ENCODE measurements at places on chromosomes 16 and 17.
A peak's percentile ranks its signal among the peaks of the same experiment; 100 is the strongest.

GRCh38 chr16:85607321-85607765, 5.8 kb upstream of the GSE1 start:
- H3K27me3 ChIP-seq, result peaks cover 18% of the 10 kb centered on the region
- peak overlapping the region; percentile 59 for H3K27ac ChIP-seq
- H3K4me3 ChIP-seq, result peak overlapping the region; percentile 33
- DNase-seq, result peak; percentile 91
- H3K36me3 ChIP-seq, result no peaks in the 10 kb centered on the region
- peaks cover 44% of the 10 kb centered on the region for H3K4me1 ChIP-seq

GRCh38 chr16:72172105-72173034, at the start of gene PMFBP1:
Gene PMFBP1 (minus strand): TSS chr16:72172155. CDS start chr16:72171208, 947 bp downstream.
- H3K27me3 ChIP-seq, result no peaks in the 10 kb centered on the region
- H3K4me1 ChIP-seq, result peaks cover under 1% of the 10 kb centered on the region
- no peaks in the 10 kb centered on the region for H3K36me3 ChIP-seq
- H3K27ac ChIP-seq, result no peak within 1 kb of the TSS
- H3K4me3 ChIP-seq, result no peak within 1 kb of the TSS
- no peak for DNase-seq

GRCh38 chr17:47225436-47225858, 16.3 kb downstream of the MYL4 start:
- no peaks in the 10 kb centered on the region for H3K36me3 ChIP-seq
- no peak for DNase-seq
- H3K4me1 ChIP-seq, result peaks cover 11% of the 10 kb centered on the region
- H3K27ac ChIP-seq, result no peak overlapping the region
- no peak overlapping the region for H3K4me3 ChIP-seq

DNA sequence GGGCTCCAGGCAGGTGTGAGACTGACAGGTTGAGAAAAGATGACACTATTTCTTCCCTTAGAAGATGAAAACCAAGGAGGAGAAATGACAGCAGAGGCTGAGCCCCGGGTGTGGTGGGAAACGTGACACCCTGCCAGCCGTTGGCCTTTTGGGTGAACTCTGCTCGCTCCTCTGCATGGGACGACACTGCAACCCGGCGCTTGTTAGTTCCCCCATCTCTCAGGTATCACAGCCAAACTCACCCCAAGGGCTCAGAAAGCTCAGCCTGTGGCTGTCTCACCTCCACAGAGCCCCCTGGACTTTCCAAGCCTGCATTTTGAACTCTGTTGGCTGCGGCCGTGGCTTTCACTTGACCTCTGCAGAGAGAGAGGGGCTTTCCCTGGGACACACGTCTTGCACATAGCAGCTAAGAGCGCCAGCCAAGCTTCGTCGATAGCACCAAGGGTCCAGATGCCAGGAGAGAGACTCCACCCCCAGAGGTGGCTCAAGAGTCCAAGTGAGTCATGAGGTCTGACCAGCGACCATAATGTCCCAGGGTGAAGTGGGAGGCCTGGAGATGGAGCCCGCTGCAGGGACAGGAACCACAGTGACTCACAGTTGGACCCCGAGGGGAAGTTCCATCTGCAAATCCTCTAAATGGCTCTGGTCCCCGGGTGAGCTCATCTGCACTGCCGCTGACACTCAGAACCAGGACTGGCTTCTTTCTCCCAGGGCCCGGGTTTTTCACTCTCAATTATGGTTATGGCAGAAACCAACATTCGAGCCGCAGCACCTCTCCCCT, 301.9 kb downstream of the SOX9 start:
- DNase-seq, result no peak
- H3K27ac ChIP-seq, result no peak overlapping the region
- no peaks in the 10 kb centered on the region for H3K36me3 ChIP-seq
- peaks cover 4% of the 10 kb centered on the region for H3K4me1 ChIP-seq
- H3K27me3 ChIP-seq, result no peaks in the 10 kb centered on the region

DNA sequence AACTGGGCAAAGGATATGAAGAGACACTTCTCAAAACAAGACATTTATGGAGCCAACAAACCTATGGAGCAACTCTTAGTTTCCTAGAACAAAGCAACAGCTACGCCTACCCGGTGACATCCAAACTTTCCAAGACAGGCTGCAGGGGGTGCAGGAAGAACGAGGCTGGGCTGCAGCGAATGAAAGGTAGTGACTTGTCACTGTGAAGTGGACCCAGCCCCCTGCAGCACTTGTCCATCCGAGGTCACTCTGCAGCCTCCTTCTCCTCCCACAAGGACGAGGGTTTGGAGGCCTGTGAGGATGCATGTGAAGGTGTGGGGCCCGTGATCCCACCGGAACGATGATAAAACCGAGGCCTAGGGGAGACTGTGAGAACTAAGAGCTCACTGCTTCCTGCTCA, 192.6 kb upstream of the RPL38 start:
- H3K4me1 ChIP-seq, result peaks cover 26% of the 10 kb centered on the region
- peak; percentile 39 for DNase-seq
- no peaks in the 10 kb centered on the region for H3K36me3 ChIP-seq
- no peak overlapping the region for H3K4me3 ChIP-seq
- H3K27me3 ChIP-seq, result peaks cover 28% of the 10 kb centered on the region

DNA sequence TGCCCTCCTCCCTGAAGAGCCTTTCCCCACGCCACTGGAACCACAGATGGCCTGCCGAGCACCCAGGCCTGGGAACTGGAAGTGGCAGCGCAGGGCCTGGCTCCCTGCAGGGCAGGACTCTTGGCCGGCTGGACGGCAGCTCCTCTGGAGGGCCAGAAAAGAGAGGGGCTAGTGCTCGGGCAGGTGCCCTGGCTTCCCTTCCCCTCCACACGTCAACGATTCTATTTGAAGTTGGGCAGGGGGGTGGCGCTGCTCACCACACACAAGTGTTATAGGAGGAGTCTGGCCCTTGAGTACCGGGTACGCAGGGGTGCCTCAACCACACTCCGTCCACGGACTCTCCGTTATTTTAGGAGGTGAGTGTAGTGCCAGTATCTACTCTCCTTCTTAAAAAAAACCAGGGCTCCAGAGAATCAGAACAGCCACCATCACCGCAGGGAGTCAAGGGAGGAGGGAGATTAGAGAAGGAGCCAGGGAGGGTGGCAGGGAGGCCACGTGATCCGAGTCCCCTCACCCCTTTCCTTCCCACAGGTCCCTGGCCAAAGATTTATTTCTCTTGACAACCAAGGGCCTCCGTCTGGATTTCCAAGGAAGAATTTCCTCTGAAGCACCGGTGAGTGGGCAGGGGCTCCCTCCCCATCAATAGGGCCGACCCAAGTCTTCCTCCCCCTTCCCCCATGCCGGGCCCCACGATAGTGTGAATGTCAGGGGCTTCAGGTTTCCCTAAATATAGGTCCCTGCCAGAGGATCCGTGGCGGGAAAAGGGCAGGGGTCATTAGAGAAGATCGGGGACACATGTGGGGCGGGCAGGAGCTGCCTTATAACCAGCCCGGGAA, 1.4 kb upstream of the ALDOA start:
- no peaks in the 10 kb centered on the region for H3K27me3 ChIP-seq
- H3K4me1 ChIP-seq, result peaks cover 34% of the 10 kb centered on the region
- peak overlapping the region; percentile 90 for H3K27ac ChIP-seq
- H3K4me3 ChIP-seq, result peak overlapping the region; percentile 92

- no peaks in the 10 kb centered on the region for H3K27me3 ChIP-seq
- peaks cover 3% of the 10 kb centered on the region for H3K4me1 ChIP-seq
- no peak overlapping the region for H3K27ac ChIP-seq
- H3K4me3 ChIP-seq, result no peak overlapping the region
- H3K36me3 ChIP-seq, result no peaks in the 10 kb centered on the region
Observed at GRCh38 chr16:8936421-8936820, 27.3 kb downstream of the USP7 start.

DNA sequence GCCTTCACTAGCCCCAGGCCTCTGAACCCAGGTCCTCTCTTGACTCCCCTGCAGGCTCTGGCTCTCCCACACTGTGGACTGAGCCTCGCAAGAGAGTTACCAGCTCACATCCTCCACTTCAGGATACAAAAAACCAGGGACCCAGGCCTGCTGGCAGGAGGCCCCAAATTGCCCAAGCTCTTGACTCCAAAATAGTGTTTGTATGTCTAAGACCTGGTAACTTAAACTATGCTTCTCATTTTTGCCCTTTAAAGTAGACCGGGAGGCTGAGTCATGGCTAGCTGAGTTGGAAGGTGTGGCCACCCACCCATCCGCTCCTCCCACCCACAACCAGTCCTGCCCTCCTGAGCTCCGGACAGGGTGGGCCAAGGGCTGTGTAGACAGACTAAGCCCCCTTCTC, 250.0 kb downstream of the SOX9 start:
- peaks cover 6% of the 10 kb centered on the region for H3K4me1 ChIP-seq
- no peaks in the 10 kb centered on the region for H3K27me3 ChIP-seq
- no peak overlapping the region for H3K4me3 ChIP-seq
- DNase-seq, result no peak
- H3K36me3 ChIP-seq, result no peaks in the 10 kb centered on the region

DNA sequence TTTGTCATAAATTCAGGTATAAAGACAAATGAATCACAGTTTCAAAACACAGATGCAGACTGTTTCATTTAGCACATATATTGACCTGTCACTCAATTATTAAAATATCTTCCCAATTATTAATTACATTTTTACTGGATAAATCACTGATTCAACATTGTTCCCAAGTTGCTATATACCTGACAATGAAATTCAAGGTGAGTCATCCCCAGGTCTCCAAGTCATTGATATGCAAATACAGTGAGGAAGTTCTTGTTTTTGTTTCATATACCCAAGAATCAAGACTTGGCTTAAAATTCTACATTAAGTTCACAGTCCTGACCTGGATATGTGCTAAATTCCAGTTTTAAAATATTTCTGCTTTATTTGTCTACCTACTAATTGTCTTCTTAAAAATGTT, 599.3 kb upstream of the PSMD7 start:
- no peak overlapping the region for H3K4me3 ChIP-seq
- no peaks in the 10 kb centered on the region for H3K36me3 ChIP-seq
- no peak for DNase-seq
- no peaks in the 10 kb centered on the region for H3K4me1 ChIP-seq
- no peaks in the 10 kb centered on the region for H3K27me3 ChIP-seq
- H3K27ac ChIP-seq, result no peak overlapping the region

DNA sequence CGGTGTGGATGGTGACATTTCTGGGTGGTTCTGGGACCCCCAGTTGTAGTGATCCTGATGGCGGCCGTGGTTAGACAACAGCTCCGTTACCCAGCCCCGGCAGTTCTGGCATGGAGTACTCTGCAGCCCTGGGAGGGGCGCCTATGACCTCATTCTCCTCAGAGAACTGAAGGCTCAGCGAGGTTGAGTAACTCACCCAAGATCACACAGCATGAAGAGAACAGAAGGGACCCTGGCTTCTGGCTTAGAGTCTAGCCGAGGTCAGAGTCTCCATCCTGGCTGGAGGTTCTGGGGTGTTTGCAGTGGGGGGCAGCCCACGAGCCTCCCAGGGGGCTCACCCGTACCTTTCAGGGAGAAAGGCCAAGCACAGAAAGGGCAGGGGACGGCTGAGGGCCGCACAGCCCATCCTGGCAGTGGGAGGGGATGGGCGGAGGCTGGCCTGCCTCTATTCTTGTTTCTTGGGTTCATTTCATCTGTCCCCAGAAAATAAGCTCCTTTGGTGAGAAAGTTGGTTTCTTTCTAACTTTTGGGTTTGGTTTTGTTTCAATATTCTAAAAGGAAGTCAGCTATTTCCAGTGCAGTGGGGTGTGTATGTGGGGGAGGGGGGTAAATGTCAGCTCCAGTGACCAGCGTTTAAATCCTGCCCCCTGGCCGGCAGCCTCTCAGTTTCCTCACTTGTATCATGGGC, 13.2 kb downstream of the ZFPM1 start:
- no peak overlapping the region for H3K27ac ChIP-seq
- peaks cover 19% of the 10 kb centered on the region for H3K4me1 ChIP-seq
- no peak overlapping the region for H3K4me3 ChIP-seq
- no peak for DNase-seq
- no peaks in the 10 kb centered on the region for H3K36me3 ChIP-seq

DNA sequence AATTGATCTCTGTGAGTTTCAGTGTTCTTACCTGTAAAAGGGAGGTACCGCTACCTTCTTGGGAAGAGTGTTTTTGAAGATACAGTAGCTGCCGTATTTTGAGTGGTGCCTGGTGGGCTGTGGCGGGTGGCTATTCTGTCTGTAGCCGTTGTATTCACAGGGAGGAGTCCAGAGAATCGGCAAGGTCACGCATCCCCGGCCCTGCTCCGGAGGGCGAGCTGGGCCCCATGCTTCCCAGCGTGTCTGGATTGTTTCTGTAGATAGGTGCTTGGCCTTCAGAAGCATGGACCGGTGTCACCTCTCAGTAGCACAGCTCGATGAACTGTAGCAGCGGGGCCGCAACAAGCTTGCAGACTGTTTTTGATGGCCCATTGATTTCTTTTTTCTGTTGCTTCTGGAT, 295.6 kb downstream of the CPPED1 start:
- H3K36me3 ChIP-seq, result no peaks in the 10 kb centered on the region
- no peaks in the 10 kb centered on the region for H3K4me1 ChIP-seq
- no peaks in the 10 kb centered on the region for H3K27me3 ChIP-seq
- H3K4me3 ChIP-seq, result no peak overlapping the region
- H3K27ac ChIP-seq, result no peak overlapping the region

- no peaks in the 10 kb centered on the region for H3K4me1 ChIP-seq
- no peaks in the 10 kb centered on the region for H3K27me3 ChIP-seq
- no peak for DNase-seq
- H3K4me3 ChIP-seq, result no peak overlapping the region
- H3K36me3 ChIP-seq, result no peaks in the 10 kb centered on the region
Observed at GRCh38 chr17:42895185-42895555, 5.4 kb upstream of the G6PC1 start.

- H3K27me3 ChIP-seq, result no peaks in the 10 kb centered on the region
- H3K27ac ChIP-seq, result no peak overlapping the region
- no peak for DNase-seq
- H3K4me3 ChIP-seq, result no peak overlapping the region
Observed at GRCh38 chr17:43595466-43595865, 49.3 kb upstream of the ETV4 start.

DNA sequence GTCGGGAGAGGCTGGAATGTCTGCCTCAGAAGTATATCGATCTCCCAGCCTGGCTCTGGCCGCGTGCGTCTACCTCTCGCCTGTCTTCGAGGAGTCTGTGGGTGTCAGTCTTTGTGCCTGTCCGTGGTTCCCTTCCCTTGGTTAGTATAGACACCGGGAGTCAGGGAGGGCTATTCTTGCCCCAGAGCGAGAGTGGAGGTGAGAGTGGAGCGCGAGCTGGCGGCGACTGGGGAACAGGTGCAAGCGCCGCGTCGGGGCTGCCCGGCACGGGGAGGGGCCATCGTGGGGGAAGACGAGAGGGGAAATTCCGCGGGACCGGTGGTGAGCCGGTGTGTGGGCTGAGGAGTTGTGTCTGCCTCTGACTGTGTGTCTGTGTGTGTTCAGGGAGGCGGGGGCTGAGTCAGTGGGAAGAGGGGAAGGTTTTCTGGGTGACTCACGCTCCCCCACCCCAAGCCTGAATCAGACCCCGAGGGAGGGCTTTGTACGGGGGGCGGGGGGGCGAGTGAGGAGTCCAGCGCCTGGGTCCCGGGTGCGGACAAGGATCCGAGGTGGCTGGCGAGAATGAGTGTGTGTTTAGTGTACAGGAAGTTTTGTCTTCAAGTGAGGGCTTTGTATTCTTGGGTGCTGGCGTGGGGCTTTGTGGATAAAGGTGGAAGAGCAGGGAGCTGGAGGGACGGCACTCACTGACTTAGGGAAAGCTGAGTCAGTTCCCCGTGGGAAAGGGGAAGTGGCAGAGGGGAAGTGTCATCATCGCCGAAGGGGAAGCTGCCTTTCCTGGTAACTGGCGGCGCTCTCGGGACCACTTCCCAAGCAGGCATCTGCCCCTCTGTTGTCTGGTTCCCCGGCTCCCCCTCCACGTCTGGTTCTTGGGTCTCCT, 8.6 kb downstream of the KDM6B start:
- no peaks in the 10 kb centered on the region for H3K27me3 ChIP-seq
- DNase-seq, result peak; percentile 54
- H3K4me3 ChIP-seq, result peak overlapping the region; percentile 76
- no peak overlapping the region for H3K27ac ChIP-seq
- peaks cover 34% of the 10 kb centered on the region for H3K4me1 ChIP-seq
